ENCODE measurements at places on chromosomes 2 and 18.
A peak's percentile ranks its signal among the peaks of the same experiment; 100 is the strongest.

GRCh38 chr18:36376361-36376760, 78.8 kb downstream of the FHOD3 start:
- no peak for DNase-seq

DNA sequence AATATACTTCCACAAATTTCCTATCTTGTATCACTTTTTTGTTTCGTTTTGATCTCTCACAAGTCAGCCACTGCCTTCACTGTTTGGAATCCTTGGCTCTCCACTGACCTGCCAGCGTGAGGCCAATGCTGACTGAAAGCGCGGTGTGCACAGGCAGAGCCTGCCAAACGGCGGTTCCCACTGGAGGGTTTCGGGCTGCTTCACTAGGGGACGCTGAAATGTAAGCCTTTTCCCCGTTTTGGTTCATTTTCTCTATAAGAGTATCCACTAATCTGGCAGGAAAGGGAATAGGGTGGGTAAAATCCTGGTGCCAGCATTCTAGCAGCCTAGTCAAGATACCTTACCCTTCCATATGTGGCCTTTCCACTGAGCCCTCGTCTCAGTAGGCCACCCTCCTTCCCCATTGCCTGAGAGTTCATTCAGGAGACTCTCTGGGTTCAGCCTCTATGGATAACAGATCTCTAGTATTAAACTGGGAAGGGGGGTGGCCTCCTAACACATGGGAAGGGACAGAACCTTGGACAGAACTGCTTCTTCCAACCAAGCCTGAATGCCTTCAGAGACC, 91.5 kb downstream of the DYM start:
- DNase-seq, result peak; percentile 43

GRCh38 chr2:143732076-143732475, 602.9 kb downstream of the ARHGAP15 start:
- DNase-seq, result no peak

GRCh38 chr2:2834516-2835254, 503.6 kb upstream of the MYT1L start:
- DNase-seq, result no peak

GRCh38 chr18:32461709-32462272, 8.9 kb downstream of the GAREM1 start:
- no peak for DNase-seq

DNA sequence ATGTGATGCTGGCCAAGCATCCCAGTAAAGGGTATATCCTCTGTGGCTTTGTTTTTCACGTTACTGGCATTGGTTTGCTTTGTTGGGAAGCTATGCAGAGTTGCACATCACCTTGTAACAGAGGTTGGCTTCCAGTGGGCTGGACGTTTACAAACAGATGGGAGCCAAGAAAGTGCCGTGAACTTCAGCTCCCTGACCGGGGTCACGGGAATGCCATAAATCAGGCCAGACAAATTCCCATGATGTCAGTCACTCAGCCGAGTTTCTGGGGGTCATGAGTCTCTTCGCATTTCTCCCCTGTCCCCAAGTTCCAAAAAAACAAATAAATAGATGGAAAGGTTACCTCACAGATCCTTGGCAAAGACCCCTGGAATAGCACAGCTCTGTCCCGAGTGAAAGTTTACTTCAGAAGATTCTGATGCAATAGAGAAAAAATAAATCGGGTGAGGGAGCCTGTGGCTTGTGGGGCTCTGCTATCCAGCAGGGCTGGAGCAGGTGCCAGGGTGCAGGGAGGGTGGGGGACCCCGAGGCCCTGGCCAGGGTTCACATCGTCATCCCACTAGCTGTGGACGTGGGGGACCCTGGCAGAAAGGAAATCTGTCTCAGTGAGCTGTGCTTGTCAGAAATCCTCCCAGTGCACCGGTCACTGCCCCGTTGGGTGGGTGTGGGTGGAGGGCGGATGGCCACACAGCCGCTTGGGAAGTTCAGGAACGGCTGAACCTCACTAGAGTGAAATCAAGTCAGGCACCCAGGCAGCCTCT, 27.8 kb downstream of the TWIST2 start:
- DNase-seq, result no peak

GRCh38 chr2:27752551-27753237, 18.8 kb upstream of the MRPL33 start:
- DNase-seq, result no peak

DNA sequence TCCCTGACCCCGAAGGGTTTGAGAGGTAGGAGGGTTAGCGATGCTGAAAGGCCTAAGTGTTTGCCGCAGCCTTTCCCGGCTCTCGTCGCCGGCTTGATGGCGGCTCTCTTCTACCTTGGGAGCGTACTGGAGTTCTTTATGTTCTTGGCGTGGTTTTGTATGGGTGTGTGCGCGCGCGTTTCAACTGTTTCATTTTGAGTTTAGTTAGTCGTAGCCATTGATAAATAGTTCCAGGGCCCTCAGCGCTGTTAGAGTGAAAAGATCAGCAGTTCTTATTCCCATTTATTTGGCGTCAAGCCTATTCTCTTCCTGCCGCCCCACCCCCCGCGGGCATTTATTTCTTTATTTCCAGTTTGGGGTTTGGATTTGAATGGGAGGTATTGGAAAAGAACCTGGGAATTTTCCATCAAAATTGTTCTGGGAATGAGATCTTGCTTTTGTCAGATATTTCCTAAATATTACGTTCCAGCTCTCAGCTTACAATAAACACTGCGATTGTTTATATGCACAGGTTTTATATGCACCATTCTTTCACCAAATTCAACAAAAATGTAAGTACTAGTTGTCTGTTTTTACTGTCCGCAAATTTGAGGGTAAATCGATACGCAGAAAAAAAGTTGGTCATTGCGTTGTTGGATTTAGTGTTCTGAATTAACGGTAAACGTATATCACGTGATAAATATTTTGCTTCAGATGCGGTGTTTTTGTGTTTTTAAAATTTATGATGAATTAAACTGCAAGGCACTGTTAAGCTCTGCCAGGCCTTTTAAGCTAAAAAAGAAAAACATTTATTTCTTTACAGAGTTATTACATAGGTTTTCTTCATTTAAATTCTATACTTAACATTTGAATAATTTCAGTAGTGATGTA, 954 bp downstream of the CCNT2 start:
- DNase-seq, result peak; percentile 58

DNA sequence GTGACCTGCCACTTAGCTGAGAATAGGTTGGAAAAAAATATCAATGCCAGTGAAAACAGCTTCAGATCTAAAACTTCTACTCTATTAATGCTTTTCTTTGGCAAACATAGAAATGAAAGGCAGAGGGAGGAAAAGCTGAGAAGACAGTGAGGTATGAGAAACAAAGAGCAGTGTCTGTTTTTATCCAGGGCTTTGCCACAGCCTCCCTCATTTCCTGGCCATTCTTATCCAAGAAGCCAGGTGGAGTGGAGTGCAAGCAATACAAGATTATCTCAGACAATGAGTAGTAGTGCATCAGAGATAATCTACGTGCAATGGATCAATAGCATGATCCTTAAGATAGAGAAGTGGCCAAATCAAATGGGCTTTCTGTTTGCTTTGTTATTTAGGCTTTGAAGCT, 808.7 kb upstream of the PIK3C3 start:
- no peak for DNase-seq

DNA sequence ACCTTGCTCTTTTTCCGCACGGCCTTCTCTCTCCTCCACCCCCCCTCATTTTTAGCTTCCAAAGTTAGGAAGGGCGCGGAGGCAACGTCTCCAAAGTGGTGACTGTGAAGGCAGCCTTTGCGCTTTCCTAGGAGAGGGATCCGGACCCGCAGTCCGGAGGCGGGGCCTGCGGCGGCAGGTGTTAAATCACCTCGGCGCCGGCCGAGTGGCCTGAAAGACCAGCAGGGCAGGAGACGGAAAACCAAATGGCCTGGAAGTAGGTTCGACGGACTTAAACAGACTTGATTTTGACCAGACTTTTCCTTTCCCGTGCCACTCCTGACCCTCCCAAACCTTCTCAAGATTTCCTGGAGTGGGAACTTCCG, 615 bp downstream of the GORASP2 start:
- DNase-seq, result peak; percentile 59

GRCh38 chr18:35024965-35025364, 16.2 kb upstream of the MAPRE2 start:
- DNase-seq, result peak; percentile 93

DNA sequence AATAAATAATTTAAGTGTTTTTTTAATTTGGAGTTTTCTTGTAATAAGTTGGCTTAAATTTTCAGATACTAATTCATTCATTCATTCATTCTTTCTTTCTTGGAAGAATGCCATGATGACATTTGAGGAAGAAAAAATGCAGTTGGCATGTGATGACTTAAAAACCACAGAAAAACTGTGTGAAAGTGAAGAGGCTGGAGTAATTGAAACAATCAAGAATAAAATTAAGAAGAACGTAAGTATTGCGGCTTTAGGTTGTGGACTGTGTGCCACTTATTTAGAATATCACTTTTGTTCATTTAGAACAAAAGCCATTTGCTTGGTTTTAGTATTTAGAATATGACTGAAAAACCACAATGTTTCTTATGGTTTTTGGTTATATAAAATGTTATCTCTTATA, 51.4 kb downstream of the TTC39C start:
- DNase-seq, result no peak

GRCh38 chr2:197078535-197078934, 152.0 kb upstream of the PGAP1 start:
- no peak for DNase-seq

DNA sequence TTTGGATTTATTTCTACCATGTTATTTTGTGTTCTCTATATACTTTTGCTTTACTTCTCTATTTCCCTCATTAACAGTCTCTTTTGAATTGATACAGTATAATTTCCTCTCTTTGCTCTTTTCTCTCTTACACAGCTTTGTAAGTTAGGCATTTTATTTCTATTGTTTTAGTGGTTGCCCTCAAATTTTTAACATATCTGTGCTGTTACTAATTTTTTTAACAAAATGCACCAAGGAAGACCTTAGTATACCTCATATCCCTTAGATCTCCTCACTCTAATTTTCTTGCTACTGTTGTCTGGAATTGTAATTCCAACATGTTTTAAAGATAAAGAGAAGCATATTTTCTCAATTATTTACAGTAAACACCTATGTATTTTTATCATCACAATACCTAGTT, 416.8 kb upstream of the SLC14A2 start:
- no peak for DNase-seq

- DNase-seq, result no peak
Observed at GRCh38 chr2:200028998-200029397, 73.6 kb downstream of the MAIP1 start.

DNA sequence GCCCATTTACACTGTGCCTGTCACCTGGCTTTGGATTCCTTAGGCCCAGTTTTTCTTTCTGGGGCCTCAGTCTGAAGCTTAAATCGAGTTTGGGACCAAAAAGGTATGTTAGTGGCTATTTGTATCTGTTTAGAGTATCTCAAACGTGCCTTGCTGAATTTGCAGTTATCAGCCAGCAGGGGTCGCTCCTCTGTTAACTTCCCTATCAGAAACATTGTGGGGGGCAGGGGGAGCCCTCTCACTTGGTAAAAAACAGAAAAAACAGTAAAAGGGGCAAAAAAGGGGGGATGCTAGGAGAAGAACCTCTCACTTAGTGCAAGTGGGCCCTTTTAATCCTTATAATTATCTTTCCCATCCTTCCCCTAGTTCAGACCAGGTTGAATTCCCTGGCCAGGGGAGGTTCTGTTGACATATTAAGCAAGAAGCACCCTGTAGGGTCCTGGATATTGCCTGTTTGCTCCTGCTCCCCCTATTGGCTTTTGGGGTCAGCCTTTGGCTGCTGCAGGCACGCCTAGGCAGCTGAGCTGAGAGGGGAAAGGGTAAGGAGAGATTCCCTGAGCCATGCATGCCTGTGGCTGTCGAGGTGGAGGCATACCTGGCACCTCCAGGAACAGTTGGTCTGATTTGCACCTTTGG, 8.8 kb upstream of the IFIH1 start:
- no peak for DNase-seq

GRCh38 chr2:107687073-107687472, 139.6 kb upstream of the RGPD4 start:
- DNase-seq, result no peak

DNA sequence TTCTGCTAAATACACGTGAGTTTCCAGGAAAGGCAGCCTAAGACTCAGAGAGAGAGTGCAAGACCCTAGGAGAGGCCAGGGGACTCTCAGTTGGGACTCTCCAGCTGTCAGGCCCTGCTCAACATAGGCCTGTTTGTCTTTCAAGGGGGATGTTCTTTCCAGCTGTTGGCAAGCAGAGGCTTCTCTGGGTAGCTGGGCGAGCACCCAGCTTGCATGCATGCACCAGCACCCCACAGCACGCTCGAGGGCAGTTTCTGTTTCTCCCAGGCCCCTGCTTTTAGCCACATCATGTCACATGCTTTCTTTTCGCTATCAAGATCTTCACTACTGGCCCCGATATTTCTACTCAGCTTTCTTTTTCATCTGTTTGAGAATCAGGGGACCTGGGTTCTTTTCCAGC, 479.3 kb upstream of the HS6ST1 start:
- DNase-seq, result no peak

GRCh38 chr2:57313678-57314077, 732.9 kb upstream of the VRK2 start:
- no peak for DNase-seq

DNA sequence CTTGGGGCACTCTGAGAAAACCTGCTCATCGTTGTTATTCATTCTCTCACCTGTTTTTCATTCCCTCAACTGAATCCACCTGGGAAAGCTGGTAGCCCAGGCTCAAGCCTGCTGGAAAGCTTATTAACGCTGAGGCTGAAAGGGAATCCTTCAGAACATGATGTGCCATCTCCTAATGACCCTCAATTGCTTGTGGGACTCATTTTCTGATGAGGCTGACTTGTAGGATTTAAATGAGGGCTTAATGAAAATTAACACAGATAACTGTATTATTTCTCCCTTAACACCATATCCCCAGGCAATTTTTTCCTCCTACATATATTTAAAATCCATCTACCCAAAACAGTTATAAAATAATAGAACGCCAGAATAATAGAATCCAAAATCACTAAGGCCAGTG, 162.7 kb upstream of the ACAA2 start:
- DNase-seq, result no peak

DNA sequence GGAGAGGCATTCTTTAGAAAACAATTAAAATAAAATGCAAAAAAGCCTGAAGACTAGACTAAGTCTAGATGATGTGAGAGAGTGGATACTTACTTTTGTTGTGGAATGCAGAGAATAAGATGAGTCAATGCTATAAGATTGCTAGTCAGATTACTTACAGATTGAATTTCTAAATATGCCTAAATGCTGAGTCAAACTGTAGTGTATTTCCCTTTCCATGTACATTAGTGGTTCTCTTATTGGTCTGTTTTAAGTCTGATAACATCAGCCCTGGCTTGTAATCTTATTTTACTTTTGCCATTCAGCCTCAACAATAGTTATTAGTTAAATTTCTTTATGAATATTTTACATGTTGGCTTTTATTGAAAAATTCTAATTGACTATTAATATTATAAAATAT, 702.7 kb downstream of the SOCS6 start:
- no peak for DNase-seq

Measured in right hindlimb (tissue), 1 donor.